Activated CD4-positive, alpha-beta T cell treated with anti-CD3 and anti-CD28 coated beads, Interleukin-2, Interleukin-6, amounts not matched to agents 100 ng/mL and 50 ng/mL, durations not matched to agents 16 hours and 8 hours (primary cell): ENCODE measurements at places on chromosomes 2 and 18.

- no peak for DNase-seq
These were observed 10.0 kb upstream of the APCDD1 start for GRCh38 chr18:10444314-10445006.

GRCh38 chr18:75284566-75284965 is 74.0 kb downstream of the TSHZ1 start:
- no peak for DNase-seq

DNA sequence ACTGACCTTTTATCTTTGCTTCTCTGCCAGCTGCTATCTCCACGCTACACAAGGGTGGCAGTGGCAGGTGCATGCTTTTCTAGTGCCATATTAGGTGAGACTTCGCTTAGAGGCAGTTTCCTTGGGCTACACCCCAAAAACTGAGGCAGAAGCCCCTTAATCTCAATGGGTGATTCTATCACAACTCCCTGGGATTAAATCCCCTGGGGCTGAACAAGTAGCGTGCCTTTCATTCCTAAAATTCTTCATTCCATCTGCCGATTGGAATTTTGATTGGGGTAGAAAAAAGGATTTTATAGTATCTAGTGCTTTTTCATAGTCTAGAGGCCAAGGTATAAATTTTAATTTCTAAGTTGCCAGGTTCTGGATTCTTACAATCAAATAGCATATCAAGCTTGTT is 1040.5 kb upstream of the ACVR2A start:
- no peak for DNase-seq

- no peak for DNase-seq
These were observed 8.7 kb downstream of the GLS start for GRCh38 chr2:190889175-190889943.

GRCh38 chr2:117723888-117724434 is 90.5 kb upstream of the DDX18 start:
- no peak for DNase-seq

GRCh38 chr2:218255446-218255845 is 5.4 kb upstream of the GPBAR1 start:
- peak; percentile 27 for DNase-seq
